ENCODE measurements at places on chromosomes 2 and 18.
A peak's percentile ranks its signal among the peaks of the same experiment; 100 is the strongest.

- no peak for DNase-seq
Observed at GRCh38 chr2:104092886-104093285, 761.0 kb upstream of the POU3F3 start.

DNA sequence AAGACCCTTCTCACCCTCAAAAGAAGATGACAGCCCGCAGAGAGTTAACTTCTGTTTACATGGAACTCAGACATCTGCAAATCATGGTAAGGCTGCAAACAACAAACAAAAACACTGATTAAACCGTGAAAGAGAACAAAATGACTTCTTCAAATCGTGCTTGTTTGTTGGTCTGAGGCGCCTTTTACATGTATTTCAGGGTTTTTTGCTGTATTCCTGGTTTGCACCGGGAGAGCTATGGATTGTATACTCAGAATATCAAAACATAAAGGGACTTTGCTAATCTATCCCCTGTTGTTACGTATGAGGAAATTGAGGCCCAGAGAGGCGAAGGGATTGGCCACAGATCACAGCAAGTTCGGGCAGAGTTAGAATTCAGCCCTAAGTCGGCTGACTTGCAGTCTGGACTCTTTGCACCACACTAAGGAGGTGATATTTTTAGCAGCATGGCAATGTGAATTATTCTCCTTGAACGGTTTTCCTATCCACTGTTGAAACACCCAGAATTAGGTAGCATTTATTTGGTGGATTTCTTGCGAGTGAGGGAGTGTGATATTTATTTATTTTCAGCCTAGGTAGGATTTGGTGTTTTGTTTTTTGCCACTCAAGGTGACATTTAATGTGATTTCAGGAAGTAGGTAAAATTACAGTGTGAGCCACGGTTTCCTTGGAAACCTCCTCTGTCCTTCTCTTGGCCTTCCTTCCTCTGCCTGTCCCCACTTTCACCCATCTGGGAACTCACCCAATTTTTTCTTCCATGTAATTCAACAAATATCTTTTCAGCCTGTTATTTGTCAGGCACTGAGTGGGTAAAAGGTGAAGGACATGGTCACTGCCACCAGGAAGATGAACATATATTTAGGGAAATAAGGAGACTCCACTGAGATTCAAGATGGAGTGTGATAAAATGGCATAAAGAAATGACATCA, 980 bp upstream of the PDE6D start:
- peak; percentile 37 for DNase-seq

DNA sequence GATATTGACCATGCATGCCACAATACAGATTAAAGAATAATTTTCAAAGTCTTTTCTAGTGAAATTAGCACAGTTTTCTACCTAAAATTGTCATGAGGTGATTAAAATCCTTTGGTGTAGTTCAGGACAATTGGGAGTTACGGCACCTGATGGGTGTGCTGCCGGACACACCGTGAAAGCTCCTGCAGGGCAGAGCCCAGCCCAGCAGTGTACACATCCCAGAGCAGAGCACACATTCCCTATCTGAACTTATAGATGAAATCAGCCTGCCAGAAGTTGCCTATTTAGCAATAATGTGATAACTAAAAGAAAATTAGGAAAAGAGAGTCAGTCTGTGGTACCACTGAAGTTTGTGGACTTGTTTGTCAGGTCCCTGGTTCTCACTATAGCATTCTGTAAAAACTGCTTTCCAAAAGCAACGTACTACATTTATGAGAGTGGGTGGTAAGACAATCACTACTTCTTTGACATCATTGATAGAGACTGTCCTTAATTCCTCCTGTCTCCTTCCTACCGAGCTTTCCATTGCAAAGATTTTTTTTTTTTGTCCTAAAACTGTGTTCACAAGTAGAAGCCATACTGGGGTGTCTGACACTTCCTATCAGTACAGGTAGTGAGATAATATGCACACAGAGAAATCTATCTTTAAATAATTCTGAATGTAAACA, 3.4 kb downstream of the CYTIP start:
- peak; percentile 43 for DNase-seq

DNA sequence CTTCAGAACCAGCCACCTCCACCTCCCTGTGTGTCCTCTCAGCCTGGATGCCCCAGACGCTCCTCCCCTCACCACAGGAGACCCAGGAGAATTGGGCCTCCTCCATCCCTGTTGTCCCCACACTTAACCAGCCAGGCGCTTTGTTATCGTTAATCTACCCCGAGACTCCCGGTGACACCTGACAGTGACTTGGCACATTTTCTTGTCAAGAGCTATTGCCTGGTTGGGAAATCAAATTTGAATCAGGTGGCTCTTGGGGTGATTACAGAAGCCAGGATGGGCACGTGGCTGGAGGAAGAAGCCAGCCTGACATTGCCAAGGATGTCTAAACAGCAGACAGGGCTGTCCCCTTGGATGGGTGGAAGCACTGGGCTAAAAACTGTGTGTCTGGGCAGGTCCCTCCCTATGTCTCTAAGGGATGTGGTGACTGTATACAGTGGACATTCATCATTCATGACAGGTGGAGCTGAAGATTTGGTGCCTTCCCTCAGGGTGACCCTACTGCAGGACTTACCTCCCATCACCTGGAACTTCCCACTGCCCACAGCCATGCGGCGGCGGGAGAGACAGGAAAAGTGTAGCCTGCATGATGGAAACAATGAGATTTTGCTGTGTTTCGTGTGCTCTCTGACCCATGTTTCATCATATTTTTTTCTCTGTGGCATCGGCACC, 157.2 kb upstream of the CAPN13 start:
- no peak for DNase-seq

GRCh38 chr18:39693359-39693758, 2127.8 kb upstream of the CELF4 start:
- no peak for DNase-seq

GRCh38 chr2:156427074-156427473, 9.1 kb upstream of the GPD2 start:
- no peak for DNase-seq

GRCh38 chr2:218149848-218150440, 16.8 kb downstream of the CXCR1 start:
- DNase-seq = no peak

DNA sequence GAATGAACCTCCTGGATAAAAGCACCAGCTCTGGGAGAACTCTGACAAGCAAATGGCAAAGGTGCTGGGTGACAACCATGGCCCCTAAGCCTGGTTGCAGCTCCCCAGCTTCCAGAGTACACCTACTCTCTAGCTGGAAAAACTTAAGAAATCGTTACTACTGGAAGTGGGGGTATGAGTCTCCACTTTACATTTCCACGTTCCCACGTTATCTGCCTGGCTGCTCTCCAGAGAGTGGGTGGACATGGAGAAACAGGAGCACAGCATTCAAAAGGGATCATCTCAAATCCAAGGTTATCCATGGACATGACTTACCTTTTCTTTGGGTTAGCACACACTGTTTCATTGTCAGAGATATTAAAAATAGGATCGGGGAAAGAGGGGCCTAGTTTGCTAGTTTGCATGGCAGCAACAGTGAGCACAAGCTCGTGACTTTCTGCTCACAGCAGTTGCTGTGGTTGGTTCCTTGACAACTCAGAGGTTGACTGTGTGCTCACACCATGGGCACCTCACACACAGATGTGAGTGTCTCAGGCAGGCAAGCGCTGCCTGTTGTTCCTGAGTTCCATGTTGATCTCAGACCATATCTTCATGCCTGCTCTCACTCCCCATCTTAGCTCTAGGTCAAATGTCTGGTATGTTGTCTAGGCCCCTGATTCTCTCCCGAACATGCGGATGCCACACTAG, 32.5 kb downstream of the PTPN18 start:
- DNase-seq = no peak

GRCh38 chr2:23505984-23506380, 121.0 kb downstream of the KLHL29 start:
- DNase-seq = no peak

- no peak for DNase-seq
Observed at GRCh38 chr2:154699575-154699930, 1.1 kb downstream of the KCNJ3 start.

DNA sequence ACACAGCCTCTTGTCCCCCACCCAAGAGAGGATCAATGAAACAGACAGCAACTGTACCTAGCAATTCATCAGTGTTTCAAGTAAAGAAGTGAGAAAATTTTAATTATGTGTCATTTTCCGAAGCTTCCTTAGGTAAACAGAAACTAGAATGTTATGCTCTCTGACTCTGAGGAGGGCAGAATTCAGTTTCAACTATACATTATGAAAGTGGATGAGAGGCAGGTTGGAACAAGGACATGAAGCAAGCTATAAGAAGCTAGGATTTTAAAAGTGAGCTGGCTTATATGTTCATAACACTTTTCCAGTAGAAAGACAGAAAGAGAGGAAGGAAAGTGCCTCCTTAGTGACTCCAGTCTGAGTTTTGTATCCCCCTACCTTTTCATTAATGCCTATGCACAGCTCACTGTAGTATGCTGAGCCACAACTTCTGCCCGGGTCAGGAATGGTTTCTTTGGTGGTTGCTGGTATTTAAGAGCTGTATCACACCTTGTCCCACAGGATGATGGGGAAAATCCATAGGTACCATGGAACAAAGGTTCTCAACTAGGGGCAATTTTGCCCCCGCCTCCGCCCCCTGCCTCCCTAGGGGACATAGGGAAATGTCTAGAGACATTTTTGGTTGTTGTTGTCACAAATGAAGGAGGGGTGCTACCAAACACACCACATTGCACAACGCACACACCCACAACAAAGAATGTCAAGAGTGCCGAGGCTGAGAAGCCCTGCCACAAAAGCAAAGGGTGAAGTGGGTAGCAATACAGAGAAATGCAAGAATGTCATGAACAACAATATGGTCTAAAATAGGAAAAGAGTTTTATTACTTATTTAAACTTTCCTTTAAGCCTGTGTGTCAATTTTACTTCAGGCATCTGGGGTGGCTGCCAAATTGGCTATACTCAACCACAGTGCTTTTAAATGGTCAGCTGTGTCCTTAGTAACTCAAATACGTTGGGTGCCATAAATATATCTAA, 161.0 kb upstream of the ZFP36L2 start:
- DNase-seq = peak; percentile 73

GRCh38 chr18:64295839-64296238, 147.0 kb upstream of the LINC00305 start:
- DNase-seq = no peak

DNA sequence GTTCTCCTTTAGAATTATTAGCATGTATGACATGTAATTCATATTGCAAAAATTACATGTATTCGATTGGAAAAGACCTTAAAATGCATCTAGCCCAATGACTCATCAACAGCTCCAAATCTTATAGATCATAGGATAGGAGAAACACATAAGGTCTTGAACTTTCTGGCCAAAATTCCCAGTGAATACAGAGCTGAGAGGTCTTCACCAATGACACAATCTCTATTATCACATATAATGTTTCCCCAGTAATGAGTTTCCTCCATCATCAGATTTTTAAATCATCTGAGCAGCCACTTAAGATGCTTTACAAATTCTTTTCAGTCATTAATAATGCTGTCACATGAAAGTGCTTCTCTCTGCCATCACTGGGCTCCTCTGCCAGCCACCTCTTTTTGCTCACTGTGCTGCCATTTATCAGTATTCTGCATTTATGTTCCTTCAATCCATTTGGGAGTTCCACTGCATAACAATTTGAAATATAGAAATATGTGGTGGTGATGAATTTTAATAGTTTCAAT, 804.9 kb downstream of the SUCLG1 start:
- no peak for DNase-seq

DNA sequence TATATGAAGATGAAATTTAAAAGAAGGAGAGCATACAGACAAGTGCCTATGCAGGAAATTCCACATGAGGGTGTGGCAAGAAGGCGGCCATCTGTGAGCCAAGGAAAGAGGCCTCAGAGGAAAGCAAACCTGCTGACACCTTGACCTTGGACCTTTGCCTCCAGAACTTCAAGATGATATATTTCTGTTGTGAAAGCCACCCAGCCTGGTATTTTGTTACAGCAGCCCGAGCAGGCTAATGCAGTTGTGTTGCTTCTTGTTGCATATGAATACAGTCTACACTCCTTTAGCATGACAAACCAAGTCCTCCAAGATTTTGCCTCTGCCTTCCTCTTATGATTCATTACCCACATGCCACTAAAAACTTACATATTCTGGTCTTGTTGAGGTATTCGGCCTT, 374.8 kb upstream of the TRIB2 start:
- no peak for DNase-seq

DNA sequence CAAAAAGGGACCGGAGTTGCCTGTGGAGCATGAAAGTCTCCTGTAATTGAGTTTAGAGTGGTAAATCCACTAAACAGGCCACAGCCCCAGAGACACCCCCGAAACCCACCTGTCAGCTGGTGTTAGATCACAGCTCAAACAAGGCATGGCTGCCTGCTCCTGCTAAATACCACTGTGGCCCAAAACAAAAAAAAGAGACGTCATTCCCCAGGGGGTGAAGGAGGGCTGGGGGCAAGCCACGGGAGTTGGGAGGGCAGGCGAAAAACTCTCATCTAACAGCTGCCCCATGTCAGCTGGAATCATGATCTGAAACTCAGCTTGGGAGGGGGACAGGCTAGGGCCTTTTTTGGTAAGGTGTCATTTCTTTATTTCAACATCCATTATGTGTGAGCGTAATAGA, 42.5 kb upstream of the LRPPRC start:
- no peak for DNase-seq

DNA sequence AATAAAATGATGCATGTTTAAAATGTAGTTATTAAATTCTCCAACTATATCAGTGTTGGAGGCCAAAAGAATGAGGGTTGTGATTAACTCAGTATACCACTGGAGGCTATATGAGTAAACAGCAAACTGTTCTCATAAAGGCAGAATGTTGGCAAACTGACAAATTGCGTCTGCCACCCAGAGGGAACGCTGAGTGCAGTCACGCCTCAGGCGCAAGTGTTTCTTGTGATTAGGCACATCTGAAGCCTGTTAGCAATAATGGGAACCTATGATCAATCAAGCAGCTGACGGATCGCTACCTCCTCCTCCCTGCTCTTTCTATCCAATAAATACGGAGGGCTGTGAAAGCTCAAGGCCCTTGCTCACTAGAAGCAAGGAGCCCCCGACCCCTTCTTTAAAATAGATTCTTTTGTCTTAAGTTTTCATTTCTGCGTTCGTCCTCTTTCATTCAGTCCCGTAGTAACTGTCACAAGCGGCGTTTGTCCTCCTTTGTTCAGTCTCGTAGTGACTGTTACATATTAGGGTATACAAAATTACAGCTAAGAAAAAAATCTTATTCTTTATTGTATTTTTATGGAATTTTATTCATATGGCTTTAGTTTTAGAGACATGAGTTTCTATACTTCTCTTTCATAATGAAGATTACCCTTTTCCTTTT, 16.3 kb upstream of the RMND5A start:
- DNase-seq = no peak

- no peak for DNase-seq
Observed at GRCh38 chr2:46036929-46037328, 260.3 kb upstream of the EPAS1 start.

- no peak for DNase-seq
Observed at GRCh38 chr2:184078496-184078895, 519.8 kb upstream of the ZNF804A start.

DNA sequence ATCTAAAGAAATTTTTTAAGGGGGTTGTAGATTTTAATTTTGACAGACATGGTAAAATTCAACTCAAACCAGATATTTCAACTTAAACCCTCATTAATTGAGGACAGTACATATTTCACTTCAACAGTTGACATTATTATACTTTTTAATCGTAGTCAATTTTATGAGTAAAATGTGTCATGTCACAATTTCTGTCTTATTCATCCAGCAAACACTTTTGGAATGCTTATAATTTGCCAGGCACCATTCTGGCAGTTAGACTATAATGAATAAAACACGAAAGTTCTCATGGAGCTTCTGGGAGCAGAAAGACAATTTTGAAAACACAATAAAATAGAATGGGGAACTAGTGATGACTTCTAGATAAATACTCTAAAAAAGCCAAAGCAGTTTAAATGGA, 1094.8 kb downstream of the SUCLG1 start:
- no peak for DNase-seq

GRCh38 chr2:33314541-33314940, 161.9 kb upstream of the RASGRP3 start:
- no peak for DNase-seq
